ENCODE measurements at places on chromosomes 5 and 9. TPM values are rescaled to one million over a fixed set of nuclear protein-coding genes. Genes with fewer than 3 reads are reported as not detected.

The TMC1 gene
- not detected for total RNA-seq

The IFNA21 gene
- not detected for total RNA-seq

The BASP1 gene
- total RNA-seq, result 3.9 TPM

The DMRT2 gene
- not detected for total RNA-seq

The EGFLAM gene
- not detected for total RNA-seq

The IRGM gene
- total RNA-seq, result 1.5 TPM

The NUTM2G gene
- total RNA-seq, result not detected

The SPINK6 gene
- not detected for total RNA-seq

Measured in natural killer cell treated with Interleukin-12 subunit alpha and Interleukin-12 subunit beta and Interleukin-15 and Interleukin-18, amount 100 ng/mL, for 72 hours (primary cell).